Stimulated activated CD8-positive, alpha-beta memory T cell treated with anti-CD3 and anti-CD28 coated beads, Interleukin-7, amount 100 ng/mL, for 24 hours (primary cell): ENCODE measurements at places on chromosomes 5 and 9.

- DNase-seq: no peak
These were observed 47.7 kb upstream of the RNF130 start for GRCh38 chr5:180119031-180119902.

GRCh38 chr9:14029806-14030374 is 284.1 kb downstream of the NFIB start:
- DNase-seq: no peak

DNA sequence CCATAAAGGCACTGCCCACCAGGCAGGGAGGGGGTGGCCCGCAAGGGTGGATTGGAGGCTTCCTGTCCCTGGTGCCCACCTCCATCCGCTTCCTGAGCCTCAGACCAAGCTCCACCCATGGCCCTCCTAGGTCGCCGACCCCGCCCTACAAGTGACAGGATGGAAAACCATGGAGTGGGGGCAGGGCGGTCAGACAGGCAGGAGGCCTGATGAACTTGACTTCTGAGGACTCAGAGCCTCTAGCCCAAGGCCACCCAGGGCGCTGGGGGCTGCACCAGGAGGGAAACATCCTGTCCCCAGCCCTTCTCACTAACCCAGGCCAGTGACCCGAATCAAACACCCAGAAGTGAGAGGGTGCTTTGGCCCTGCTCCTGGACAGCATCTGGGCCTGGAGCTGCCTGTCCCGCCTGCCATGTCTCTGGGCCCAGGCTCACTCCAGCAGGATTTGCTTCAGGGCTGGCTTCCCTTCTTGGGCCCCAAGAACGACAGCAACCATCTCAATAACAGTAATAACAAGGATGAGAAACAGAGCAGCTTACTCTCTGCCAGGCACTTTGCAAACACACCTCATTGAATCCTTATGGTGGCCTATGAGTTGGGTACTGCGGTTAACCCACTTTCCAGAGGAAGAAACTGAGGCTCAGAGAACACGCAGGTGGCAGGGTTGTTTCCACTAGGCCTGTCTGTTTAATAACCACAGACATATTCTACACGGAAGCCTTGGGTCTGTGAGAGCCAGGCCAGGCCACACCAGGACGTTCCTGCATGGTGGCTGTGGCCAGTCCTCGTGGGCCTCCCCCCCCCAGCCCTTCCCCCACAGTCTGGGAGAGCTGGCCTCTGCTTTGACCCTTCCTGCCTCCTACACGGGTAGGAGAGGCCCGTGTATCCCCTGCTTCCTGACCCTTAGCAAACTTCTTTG is 4.4 kb upstream of the ST6GALNAC6 start:
- peak; percentile 74 for DNase-seq

- no peak for DNase-seq
These were observed 547.3 kb downstream of the CDK5RAP2 start for GRCh38 chr9:120032639-120033038.

DNA sequence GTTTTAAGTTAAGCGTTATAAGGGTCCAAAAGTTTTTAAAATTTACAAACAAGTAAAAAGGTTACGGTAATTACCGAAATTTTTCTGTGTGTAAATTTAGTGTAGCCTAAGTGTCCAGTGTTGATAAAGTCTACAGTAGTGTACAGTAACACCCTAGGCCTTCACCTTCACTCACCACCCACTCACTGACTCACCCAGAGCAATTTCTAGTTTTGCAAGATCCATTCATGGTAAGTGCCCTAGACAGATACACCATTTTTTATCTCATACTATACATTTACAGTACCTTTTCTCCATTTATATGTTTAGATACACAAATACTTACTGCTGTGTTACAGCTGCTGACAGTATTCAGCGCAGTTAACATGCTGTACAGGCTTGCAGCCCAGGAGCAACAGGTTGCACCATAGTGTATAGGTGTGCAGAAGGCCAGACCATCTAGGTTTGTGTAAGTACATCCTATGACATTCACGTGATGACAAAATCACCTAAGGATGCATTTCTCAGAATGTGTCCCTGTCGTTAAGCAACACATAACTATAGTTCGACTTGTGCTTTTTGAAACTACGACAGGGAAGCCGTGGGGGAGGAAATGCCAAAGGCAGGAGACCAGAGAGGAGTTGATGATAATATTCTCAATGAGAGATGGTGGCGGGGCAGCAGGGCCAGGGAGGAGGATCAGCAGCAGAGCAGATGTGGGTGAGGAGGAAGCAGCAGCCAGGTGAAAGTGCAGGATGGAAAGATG is 48.6 kb downstream of the PSMB7 start:
- DNase-seq: no peak

DNA sequence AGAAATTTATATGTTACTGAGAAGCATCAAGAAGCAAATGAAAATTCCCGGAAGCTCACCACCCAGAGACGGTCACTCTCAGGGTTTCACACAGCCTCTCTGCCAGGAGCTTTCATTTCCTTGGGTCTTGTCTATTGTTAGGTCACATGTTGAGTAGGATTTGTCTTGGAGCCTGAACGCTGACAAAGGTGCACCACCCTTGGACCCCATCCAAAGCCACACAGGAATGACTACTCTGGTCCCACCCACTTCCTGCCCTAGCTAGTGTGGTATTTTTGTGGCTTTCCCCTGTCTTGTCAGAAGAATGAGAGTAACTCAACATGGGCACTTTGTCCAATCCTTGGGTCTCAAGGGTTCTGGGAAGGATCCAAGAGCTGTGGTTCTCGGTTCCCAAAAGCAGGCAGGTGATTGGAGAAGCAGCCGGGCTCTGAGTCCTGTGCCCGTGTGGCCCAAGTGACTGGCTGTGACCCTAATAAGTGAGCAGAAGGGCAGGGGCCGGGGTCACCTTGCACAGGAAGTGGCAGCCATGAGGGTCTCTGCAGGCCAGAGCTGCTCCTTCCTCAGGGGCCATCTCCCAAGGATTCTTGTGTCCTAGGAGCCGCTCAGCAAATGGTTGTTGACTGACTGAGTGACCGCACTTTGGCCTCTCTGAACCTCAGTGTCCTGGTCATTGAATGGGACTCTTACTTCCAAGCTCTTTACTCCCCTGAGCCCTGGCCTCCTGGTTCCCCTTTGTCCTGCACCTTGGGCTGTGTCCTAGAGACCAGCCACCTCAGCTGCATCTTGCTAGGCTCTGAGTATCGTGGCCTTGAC is 6.9 kb downstream of the FGD3 start:
- DNase-seq: peak; percentile 55

DNA sequence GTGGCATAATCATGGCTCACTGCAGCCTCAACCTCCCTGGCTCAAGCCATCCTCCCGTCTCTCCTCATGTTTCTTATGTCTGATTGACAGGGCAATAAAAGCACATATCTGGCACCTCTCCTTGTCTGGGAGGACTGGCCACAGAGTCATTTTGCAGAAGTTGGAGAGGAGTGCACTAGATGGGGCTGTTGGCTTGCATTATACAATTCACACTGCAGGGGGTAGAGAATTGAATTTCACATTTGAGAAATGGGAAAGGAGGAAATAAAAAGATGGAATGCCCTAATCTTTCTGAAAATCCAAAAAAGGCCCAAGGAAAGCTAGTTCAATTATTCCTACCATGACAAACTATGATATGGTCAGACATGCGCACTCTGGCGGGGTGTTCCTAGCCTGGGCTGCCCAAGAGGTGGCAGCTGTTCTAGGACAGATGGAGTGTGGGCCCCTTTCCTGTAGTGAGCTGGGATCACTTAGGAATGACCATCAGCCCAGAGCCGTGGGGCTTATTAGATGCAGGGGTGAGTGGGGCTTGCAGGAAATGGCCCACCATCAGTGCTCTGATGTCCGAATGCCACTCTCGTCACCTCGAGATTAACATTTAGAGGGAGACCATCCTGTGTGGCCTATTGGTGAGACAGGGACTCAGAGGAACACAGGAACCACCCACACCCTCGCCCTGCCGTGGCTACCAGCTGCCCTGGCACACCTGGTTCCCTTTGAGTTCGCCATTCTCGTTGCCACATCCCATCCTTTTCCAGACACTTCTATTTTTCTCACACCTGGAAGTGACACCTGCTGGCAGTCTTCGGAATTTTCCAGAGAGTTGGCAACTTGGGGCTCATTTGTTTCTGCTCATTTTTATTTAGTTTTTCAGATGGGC is 21.8 kb upstream of the ANKRD18A start:
- no peak for DNase-seq

GRCh38 chr9:127980060-127980705 is 606 bp downstream of the EEIG1 start:
- no peak for DNase-seq

DNA sequence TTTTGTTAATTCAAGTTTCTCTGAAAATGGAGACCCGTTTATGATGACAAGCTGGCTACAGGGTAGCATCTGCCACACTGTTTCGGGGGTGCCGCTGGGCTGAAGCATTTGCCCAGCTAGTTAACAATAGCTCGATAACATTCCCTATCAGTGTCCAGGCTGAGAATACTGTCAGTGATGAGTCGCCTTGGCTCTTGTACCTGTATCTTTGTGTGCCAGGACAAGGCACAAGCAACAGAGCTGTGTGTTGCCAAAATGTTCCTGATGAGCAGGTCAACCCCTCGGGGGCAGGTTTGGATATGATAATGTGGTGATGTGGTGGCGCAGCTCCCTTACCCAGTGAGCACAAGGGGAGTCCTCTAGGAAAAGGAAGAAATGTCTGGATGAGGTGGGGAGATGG is 7.0 kb downstream of the TGFBI start:
- DNase-seq: no peak

DNA sequence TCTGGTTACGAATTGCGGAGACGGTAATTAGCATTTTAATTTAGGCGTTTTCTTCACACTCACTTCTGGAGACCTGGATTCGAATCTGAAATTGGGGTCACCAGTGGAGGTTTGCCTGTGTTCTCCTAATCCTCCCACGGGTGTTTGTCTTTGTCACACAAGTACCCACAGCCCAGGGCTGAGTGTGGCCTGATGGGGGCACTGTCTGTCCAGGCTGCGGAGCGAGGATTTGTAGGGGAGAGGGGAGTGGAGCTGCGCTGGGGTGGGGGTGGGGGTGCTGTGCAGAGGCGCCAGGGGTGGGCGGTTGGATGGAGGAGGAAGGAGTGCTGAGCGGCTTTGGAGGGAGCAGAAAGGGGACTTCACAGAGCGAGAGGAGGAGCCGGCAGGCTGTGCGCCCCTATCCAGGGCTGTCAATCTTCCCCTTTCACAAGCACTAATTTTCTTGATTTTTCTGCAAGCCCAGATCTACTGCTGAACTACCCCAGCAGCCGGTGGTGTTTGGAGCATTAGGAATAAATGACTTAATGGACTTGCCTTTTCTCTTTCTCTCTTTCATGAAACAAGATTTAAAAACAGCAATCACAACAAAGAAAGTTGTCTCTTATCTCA is 53.1 kb downstream of the TSPAN17 start:
- no peak for DNase-seq

- no peak for DNase-seq
These were observed 100.0 kb upstream of the IFNK start for GRCh38 chr9:27423915-27424710.

GRCh38 chr5:107157809-107158208 is 512.9 kb downstream of the EFNA5 start:
- no peak for DNase-seq

- DNase-seq: no peak
These were observed 1165.3 kb downstream of the TAF11L14 start for GRCh38 chr5:18799482-18800128.

DNA sequence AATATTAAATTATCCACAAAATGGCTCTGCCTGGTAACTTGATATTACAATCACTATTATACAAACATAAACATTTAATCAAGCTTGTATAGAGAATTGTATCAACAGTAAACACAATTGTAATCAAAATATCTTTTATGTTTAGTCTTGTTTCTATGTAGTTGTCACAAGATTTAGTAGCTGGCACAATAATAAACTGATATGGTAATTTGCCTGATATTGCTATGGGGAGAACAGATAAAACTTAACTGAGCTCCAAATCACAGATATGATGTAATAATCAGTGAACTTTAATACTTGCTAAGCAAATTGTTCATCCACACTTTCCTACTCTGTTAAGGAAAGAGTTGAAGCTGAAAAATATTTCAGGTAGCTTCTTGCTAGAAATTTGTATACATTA is 189.8 kb downstream of the MPDZ start:
- no peak for DNase-seq

DNA sequence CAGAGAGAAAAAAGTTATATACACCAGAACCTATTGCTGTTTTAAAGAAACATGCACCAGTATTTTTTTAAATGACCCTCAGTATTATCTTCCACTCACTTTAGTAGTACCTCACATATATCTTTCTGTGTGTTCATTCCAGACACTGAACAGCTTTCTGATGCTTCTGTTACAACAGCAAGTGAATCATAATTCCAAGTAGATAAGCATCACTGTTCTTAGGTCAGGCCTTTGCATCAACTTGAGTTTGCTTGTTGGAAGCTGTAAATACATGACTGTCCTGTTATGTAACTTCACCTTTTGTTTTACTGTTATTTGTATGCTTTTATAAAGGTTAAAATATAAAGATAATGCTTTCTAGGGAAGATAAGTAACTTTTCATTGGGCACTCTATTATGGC is 184.4 kb downstream of the ISL1 start:
- no peak for DNase-seq

DNA sequence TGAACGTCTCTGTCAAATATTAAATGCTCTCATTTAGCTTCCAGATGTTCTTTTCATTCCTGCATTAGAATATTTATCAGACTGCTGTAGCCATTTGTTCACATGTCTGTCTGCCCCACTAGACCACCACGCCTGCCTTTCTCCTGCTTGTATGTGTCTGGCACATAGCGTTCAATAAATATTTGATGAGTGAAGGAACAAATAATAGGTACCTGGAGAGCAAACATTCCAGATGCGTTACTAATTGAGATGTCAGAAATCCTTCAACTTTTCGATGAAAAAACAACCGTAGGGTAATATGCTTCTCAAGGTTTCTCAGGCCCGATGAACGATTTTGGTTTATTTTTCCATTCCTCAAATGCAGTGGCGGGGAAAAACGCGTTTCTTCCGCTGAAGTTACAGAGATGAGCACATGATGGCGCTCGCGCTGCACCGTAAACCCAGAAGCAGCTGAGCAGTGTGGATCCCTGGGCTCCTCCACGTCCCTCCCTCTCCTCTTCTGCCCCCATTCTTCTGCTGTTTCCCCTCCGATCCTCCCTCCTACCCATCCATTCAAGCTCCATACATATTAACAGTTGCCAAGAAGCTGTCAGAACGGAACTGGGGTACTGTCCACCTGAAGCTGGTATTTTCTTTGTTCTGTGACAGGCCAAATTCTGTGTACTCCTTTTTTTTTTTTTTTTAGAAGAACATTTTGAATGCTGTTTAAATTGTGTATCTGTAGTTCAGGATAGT is 245.4 kb downstream of the MPDZ start:
- DNase-seq: no peak

- no peak for DNase-seq
These were observed 473.7 kb downstream of the ARHGEF28 start for GRCh38 chr5:74099538-74100267.

- no peak for DNase-seq
These were observed 131.0 kb downstream of the ADAMTS16 start for GRCh38 chr5:5270958-5271785.

DNA sequence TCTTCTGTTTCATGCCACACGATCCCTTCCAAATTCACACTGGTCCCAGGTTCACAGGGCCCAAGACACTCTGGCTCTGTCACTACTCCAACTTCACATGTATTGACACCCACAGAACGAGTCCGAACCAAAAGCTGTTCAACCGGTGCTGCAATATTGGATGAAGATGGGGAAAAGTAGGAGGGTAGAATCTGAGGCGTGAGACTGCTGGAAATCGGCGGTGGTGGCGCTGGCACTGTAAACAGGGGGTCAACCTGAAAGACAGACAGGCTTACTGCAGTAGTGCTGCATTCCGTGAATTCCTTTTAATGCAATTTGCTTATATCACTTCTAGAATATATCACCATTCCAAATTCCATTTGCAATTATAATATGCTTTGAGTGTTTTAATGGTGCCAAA is 45.4 kb downstream of the ZNF608 start:
- DNase-seq: no peak
